Stimulated activated CD8-positive, alpha-beta memory T cell treated with anti-CD3 and anti-CD28 coated beads, Interleukin-12 subunit alpha, Interleukin-12 subunit beta, amount 100 ng/mL, for 4 hours (primary cell): ENCODE measurements at places on chromosomes 5 and 9.

DNA sequence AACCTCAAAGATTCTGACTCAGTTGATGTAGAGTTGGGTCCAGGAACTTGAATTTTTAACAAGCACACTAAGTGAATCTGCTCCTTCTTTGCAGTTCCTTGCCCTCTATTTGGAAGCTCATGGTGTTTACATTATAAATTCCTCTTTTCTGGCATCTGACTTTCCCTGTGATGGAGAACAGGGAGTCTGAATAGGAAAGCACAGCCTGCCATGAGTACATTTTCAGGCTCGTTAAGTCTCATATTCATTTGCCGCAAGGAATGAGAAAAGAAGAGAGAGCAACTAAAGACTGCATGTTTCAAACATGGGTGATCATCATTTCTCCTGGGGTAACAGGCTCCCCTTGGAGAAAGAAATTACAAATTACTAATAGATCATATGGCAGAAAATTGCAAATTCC, 468.1 kb upstream of the DMAC1 start:
- DNase-seq, result no peak

DNA sequence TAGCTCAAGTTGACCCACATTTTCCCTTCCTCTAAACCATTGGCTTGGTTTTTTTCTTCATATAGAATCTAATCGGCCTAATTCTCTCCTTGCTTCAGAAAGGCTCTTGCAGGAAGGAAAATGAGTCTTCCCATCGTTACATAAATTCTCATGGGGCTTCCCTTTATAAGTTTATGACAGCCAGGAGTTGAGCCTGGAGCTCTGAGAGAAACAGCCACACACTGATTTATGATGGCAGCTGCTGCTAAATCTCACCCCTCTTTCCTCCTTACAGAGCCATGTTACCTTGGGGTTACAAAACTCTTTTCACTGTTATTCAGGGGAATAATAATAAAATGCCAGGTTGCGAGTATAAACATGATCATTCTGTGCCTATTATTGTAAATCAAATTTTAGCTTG, 5.2 kb upstream of the RNF14 start:
- DNase-seq, result no peak

GRCh38 chr5:52925001-52925400, 64.2 kb upstream of the ITGA2 start:
- no peak for DNase-seq

- DNase-seq, result no peak
Observed at GRCh38 chr9:7567687-7568086, 231.9 kb downstream of the DMAC1 start.

DNA sequence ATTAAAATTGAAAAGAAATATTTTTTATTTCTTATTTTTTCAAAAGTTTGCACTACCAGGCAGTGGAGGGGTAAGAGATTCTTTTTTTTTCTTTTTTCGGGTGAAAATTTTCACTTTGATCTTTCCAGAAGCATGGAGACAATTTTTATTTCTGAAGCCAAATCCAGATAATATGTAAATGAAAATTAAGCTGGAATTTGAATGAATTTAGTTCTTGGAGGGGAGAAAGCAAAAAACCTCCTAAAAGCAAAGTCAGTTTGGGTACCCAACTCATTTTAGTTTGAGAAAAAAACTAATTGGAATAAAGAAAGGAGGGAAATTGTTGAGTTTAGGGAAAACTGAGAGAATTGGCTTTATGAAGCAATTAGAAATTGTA, 872 bp downstream of the ZNF618 start:
- DNase-seq, result no peak

DNA sequence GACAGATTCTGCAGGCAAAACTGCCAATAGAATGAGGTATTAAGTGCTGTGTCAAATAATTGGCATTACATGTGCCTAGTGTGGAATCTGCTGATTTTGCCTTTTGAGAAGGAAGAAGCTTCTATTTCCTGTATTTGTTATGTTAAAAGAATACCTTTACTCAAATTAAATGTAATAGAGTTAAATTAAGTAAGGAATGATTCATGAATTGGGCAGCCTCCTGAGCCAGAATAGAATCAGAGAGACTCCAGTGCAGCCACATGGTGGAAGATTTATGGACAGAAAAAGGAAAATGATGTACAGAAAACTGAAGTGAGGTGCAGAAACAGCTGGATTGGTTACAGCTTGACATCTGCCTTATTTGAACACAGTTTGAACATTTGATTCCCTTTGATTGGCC, 464.4 kb upstream of the SEMA6A start:
- DNase-seq, result no peak

GRCh38 chr5:62477801-62478200, 65.2 kb downstream of the IPO11 start:
- DNase-seq, result no peak

DNA sequence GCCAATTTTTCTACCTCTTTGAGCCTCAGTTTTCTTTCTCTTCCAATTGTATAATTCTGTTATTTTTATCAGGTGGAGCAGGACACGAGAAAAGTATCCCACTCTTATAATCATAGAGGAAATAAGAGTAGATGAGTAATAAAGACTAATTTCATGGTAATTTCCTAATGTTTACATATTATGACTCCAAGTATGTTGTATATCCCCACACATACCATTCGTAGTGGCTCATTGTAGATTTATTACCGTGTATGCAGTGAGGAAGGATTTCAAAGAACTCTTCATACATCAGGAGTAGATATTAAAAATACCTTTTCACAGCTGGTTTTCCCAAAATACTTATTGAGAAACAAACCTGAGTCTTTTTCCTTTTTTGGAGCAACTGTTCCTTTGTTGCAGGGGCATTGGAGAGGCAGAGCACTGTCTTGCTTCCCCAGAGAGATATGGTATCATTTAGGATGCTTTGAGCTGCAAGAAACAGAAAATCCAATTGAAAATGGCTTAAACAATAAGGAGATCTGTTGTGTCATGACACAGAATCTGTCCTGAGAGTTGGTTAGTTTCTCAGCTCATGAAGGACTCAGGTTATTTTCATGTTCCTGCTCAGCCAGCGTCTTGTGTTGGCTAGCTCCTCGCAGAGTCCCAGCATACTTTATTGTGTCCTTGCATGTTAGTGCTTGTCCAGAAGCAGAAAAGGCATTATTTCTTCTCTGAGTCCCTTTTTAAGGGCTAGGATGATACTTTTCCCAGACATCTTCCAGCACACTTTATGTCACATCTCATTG, 291.2 kb downstream of the ARHGAP26 start:
- DNase-seq, result no peak

GRCh38 chr9:114416906-114417305, 29.1 kb upstream of the AKNA start:
- no peak for DNase-seq

GRCh38 chr5:53364061-53364460, 116.4 kb upstream of the FST start:
- no peak for DNase-seq

- no peak for DNase-seq
Observed at GRCh38 chr9:114448706-114449105, 56.6 kb downstream of the WHRN start.

DNA sequence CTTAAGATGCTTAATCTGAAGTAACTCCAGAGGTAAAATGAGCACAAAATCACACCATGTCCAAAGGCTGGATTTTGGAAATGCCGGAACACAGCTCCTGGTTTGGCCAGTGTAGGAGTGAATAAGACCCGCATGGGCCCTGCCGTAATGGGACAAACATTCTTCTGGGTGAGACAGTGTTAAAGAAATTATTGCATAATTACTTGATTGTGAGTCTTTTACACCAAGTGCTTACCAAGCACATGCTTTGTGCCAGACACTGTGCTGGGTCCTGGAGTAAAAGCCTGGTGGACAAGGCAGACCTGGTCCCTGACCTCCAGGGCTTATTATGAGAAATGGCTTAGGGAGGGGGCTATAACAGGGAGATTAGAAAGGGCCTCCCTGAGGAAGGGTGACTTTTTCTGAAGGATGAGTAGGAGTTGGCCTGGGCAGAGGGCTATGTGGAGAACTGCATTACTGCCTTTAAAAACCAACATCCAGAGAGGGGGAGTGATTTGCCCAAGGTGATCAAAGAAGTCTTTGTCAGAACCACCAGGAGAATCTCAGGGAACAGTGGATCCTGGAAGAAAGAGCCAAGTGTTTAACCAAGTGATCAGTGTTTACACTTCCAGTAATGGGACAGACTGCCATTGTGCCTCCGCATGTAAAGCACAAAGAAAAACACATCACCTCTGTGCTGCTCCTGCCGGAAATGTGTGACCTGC, 3.5 kb downstream of the PDE6A start:
- DNase-seq, result no peak

- DNase-seq, result no peak
Observed at GRCh38 chr5:67543720-67544270, 347.2 kb upstream of the CD180 start.

- DNase-seq, result no peak
Observed at GRCh38 chr9:136722969-136723356, 10.6 kb downstream of the DIPK1B start.

- no peak for DNase-seq
Observed at GRCh38 chr9:129240581-129241211, 62.6 kb upstream of the IER5L start.

DNA sequence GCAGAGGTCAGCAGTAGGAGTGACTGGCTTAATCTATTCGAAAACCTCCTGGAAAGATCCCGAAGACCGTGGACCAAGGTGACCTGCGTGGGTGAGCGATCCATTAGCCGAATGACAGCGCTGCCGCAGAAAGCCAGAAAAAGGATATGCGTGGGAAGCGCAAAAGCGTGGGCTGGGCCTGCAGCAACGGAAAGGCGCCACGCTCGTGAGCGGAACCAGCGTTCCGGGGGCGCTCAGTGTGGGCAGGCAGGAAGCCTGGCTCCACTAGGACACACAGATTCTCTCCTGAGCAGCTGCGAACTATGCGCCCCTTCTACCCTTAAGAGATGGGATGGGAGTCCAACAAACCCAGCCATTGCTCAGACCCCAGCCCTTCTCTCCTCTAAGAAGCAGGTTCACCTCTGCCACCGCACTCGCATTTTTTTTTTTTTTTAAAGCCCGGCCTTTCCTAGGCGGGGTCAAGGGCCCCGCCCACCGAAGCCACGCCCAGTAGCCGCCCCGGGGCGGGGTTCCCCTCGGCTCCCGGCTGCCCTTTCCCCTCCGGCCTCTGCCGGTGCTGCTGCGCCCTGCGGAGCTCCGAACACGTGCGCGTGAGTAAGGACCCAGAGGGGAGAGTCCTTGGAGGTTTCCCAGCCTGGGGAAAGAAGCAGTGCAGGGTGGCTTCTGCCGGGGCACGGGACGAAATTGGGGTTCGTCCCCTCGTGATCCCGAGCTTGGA, 19.8 kb upstream of the MATR3 start:
- peak; percentile 79 for DNase-seq

- no peak for DNase-seq
Observed at GRCh38 chr5:134127376-134127861, 12.9 kb downstream of the TCF7 start.

- DNase-seq, result no peak
Observed at GRCh38 chr9:13845460-13845859, 468.5 kb downstream of the NFIB start.

DNA sequence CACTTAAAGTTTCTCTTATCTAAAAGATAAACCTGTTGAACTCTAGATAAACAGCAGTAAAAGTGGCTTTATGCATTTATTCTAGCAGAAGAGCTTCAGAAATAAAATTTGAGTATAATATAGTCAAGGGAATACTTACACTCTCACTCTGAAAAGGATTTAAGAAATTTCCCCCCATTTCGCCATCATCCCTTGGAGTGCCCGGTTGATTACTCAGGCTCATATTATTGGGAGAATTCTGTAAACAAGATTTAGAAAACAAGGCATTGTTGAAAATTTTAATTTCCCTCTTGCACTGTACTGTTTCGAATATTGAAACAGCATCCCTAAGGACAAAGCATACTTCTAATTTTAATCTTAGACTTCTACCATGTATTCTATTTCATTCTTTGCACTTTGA, 34.5 kb upstream of the ACOT12 start:
- no peak for DNase-seq

- peak; percentile 37 for DNase-seq
Observed at GRCh38 chr5:91381774-91382359, 1.2 kb downstream of the ARRDC3 start.

- DNase-seq, result no peak
Observed at GRCh38 chr5:94674490-94675382, 56.3 kb downstream of the SLF1 start.

DNA sequence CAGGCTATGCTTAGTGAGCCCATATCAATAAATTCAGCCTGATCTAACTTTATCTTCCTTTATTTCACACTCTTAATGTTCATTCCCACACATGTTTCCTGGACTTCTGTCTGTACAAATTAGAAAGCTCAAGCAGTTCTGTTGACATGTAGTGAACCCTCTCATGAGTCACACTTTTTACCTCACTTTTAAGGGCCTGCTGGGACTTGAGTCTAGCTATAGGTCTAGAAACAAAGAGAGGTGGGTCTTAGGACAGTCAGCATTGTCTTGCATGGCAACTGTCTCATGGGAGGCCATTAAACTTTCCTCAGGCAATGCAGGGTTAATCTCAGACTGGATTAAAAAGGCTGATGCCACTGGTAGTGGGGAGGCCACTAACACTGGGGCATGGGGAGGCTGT, 8.6 kb upstream of the CCNH start:
- DNase-seq, result no peak

DNA sequence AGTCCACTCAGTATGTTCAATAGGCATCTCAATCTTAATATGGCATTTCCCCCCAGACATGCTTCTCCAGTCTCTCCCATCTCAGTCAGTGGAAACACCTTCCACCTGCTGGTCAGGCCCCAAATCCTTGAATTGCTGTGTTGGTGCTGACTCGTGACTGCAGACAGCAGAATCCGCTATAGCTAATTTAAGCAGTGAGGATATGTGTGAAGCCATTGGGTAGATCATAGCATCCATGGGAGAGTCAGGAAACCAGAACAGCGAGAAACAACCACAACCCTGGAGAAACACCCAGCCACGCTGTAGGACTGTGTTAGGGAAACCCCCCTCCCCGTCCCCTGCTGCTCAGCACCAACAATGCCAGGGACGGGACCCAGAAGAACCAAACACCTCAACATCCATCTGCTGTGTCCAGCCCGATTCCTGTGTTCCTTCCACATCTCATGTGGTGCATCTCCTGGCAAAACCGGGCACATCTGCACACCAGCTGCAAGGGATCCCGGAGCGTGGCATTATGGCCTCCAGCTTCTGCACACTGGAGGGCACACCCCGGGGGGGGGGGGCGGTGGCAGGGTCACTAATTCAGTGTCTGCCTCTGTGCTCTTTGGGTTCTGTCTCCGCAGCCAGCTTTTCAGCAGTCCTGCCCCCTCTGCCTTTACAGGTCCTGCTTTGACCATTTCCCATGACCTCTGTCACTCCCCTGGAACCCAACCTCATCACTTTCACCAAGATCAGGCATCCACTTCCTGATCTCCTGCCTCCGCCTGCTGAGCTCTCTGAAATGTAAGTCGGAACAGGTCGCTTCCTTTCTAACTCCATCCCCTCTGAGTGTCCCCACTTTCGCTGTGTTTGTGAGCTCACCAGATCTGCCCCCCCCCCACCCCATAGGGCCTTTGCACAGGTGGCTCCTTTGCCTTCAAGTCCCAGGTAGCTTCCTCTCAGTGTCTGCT, 2.4 kb upstream of the PLEKHG4B start:
- DNase-seq, result no peak

GRCh38 chr9:14692470-14693250, 572 bp downstream of the ZDHHC21 start:
- no peak for DNase-seq
